ENCODE measurements at places on chromosomes 4 and X.

- DNase-seq, result no peak
Measured at GRCh38 chrX:113947548-113947947, 636.3 kb upstream of the HTR2C start.

- DNase-seq, result no peak
Measured at GRCh38 chr4:134634301-134634700, 432.7 kb upstream of the PABPC4L start.

- DNase-seq, result no peak
Measured at GRCh38 chr4:90888571-90888970, 761.4 kb downstream of the CCSER1 start.

GRCh38 chr4:167966143-167966542 is 126.2 kb upstream of the ANXA10 start:
- no peak for DNase-seq

GRCh38 chr4:88516746-88517145 is 6.8 kb downstream of the PYURF start:
- no peak for DNase-seq

- no peak for DNase-seq
Measured at GRCh38 chr4:185112104-185112503, 31.0 kb upstream of the SLC25A4 start.

DNA sequence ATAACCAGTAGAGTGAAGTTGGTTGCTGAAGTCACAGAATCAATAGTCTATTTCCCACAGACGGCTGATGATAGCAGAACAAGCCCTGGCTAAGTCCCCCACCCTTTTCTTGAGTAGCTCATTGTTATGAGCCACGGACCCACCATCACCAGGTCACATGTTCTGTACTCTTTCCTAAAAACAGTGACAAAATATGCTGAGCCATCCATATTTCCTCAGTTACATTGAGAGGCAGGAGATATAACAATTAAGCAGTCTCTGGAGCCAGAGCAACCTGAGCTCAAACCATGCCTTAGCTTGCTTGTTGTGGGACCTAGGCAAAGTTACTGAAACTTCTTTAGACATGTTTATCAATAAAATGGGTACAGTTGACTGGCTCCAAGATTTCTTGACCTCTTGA is 2.9 kb upstream of the CSTF2 start:
- no peak for DNase-seq

- DNase-seq, result peak; percentile 28
Measured at GRCh38 chr4:1512738-1513660, 106.8 kb upstream of the NKX1-1 start.

Data from stimulated activated CD4-positive, alpha-beta T cell treated with anti-CD3 and anti-CD28 coated beads, Interleukin-12 subunit alpha, Interleukin-12 subunit beta, amount 100 ng/mL, for 48 hours (primary cell).